ENCODE measurements at places on chromosomes 4 and X.

GRCh38 chrX:21610168-21610567, 48.0 kb downstream of the KLHL34 start:
- H3K36me3 ChIP-seq, result no peaks in the 10 kb centered on the region
- no peaks in the 10 kb centered on the region for H3K4me1 ChIP-seq
- DNase-seq, result no peak
- no peak overlapping the region for H3K4me3 ChIP-seq

- no peaks in the 10 kb centered on the region for H3K36me3 ChIP-seq
- no peak overlapping the region for H3K27ac ChIP-seq
- no peaks in the 10 kb centered on the region for H3K4me1 ChIP-seq
- no peaks in the 10 kb centered on the region for H3K27me3 ChIP-seq
Observed at GRCh38 chr4:176363072-176363471, 43.3 kb downstream of the SPCS3 start.

- H3K27ac ChIP-seq, result no peak overlapping the region
- no peaks in the 10 kb centered on the region for H3K27me3 ChIP-seq
Observed at GRCh38 chr4:16384576-16384975, 158.3 kb upstream of the TAPT1 start.

DNA sequence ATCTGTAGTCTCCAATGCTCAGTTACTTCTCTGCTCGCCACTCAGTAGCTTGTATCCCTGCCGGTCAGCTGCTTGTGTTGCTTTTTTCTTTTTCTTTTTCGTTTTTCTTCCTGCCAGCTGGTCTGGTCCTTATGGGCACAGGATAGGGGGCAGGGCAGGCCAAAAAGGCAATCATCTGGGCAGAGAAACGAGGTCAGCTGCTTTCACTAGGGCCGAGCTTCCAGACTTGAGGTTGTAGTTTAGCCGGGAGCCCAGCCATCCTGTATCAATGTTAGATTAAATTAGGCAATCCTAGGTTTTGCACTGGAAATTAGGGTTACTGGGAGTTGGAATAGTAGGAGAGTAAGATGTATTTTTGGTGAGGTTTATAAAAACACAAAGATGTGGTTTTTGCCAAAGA, 3.4 kb downstream of the ARSF start:
- no peaks in the 10 kb centered on the region for H3K4me1 ChIP-seq
- H3K27ac ChIP-seq, result no peak overlapping the region
- no peaks in the 10 kb centered on the region for H3K36me3 ChIP-seq
- H3K4me3 ChIP-seq, result no peak overlapping the region
- DNase-seq, result no peak

Measured in uterus (tissue), 4 donors.